ENCODE measurements at places on chromosomes 7 and 10. TPM values are rescaled to one million over a fixed set of nuclear protein-coding genes. Genes with fewer than 3 reads are reported as not detected.

Gene CLDN4
- 1.6 TPM for total RNA-seq

GRCh38 chr10:106973288-106973687 lies 191.2 kb downstream of the SORCS1 start:
- no peaks in the 10 kb centered on the region for H3K4me1 ChIP-seq
- no peak for DNase-seq
- no peak overlapping the region for H3K4me3 ChIP-seq
- no peaks in the 10 kb centered on the region for H3K27me3 ChIP-seq
- H3K27ac ChIP-seq: no peak overlapping the region
- H3K36me3 ChIP-seq: no peaks in the 10 kb centered on the region

- no peaks in the 10 kb centered on the region for H3K36me3 ChIP-seq
- H3K4me3 ChIP-seq: no peak overlapping the region
- H3K27ac ChIP-seq: peak overlapping the region; percentile 91
- H3K27me3 ChIP-seq: no peaks in the 10 kb centered on the region
- H3K4me1 ChIP-seq: no peaks in the 10 kb centered on the region
Measured at GRCh38 chr10:102758240-102758932, 14.6 kb downstream of the WBP1L start.

DNA sequence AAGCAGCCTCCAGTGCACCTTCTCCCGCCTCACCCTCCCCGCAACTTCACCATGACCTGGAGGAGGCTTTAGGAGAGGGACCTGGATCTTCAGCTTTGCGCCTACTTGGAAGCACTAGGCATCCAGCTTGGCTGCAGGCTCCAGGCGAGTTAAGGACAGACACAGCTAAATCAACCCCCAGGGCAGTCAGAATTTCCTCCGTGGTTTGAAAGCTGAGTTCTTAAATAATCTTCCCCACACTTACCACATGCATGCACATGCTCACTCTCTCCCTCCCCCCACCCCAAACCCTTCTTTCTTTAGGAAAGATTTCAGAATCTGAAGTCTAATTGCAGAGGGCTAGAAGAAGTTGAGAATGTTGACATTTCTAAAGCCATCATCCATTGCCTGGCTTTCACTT lies 36.7 kb upstream of the LRRC4 start:
- DNase-seq: no peak
- H3K4me3 ChIP-seq: no peak overlapping the region
- no peaks in the 10 kb centered on the region for H3K4me1 ChIP-seq
- no peaks in the 10 kb centered on the region for H3K27me3 ChIP-seq
- no peak overlapping the region for H3K27ac ChIP-seq

GRCh38 chr10:132592790-132593383 lies 55.3 kb downstream of the INPP5A start:
- H3K36me3 ChIP-seq: no peaks in the 10 kb centered on the region
- no peaks in the 10 kb centered on the region for H3K27me3 ChIP-seq
- no peak overlapping the region for H3K4me3 ChIP-seq
- H3K27ac ChIP-seq: no peak overlapping the region
- H3K4me1 ChIP-seq: no peaks in the 10 kb centered on the region

DNA sequence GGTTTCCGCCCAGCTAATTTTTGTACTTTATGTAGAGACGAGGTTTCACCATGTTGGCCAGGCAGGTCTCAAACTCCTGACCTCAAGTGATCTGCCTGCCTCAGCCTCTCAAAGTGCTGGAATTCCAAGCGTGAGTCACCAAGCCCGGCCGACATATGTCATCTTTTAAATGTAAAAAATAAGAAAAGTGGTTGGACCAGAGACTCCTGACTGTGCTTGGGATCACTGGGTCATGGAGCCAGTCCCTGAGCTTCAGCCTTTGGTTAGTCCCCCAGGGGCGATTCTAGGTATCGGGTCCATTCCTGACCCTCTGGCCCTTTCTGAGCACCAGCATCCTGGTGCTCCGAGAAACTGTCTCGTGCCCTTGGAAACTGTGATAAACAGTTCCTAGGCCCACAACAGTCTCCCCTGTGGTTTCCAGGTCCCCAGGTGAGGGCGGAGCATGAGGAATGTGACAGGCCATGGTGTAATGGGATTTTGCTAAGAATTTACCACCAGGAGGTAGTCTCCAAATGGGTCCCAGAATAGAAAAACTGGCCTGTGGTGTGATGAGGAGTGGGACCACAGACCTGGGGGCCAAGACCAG lies 32.8 kb downstream of the UBTD1 start:
- H3K4me1 ChIP-seq: no peaks in the 10 kb centered on the region
- H3K4me3 ChIP-seq: no peak overlapping the region
- no peak overlapping the region for H3K27ac ChIP-seq

- no peaks in the 10 kb centered on the region for H3K4me1 ChIP-seq
- no peak for DNase-seq
- no peak overlapping the region for H3K4me3 ChIP-seq
- H3K27ac ChIP-seq: no peak overlapping the region
- H3K36me3 ChIP-seq: no peaks in the 10 kb centered on the region
Measured at GRCh38 chr7:155785536-155785935, 26.7 kb downstream of the SHH start.

GRCh38 chr7:116339564-116339963 lies 129.2 kb downstream of the TES start:
- H3K27me3 ChIP-seq: no peaks in the 10 kb centered on the region
- DNase-seq: no peak
- no peaks in the 10 kb centered on the region for H3K36me3 ChIP-seq

GRCh38 chr10:50577681-50578350 lies 45.9 kb downstream of the SGMS1 start:
- H3K36me3 ChIP-seq: no peaks in the 10 kb centered on the region
- H3K27me3 ChIP-seq: no peaks in the 10 kb centered on the region
- DNase-seq: no peak
- no peaks in the 10 kb centered on the region for H3K4me1 ChIP-seq

GRCh38 chr7:11831156-11831735 lies 752 bp downstream of the THSD7A start:
- DNase-seq: no peak
- H3K4me3 ChIP-seq: peak overlapping the region; percentile 41
- no peaks in the 10 kb centered on the region for H3K27me3 ChIP-seq

- no peak overlapping the region for H3K4me3 ChIP-seq
- peak overlapping the region; percentile 5 for H3K27ac ChIP-seq
- no peak for DNase-seq
- H3K27me3 ChIP-seq: no peaks in the 10 kb centered on the region
Measured at GRCh38 chr7:71345117-71345884, 213.4 kb downstream of the GALNT17 start.

DNA sequence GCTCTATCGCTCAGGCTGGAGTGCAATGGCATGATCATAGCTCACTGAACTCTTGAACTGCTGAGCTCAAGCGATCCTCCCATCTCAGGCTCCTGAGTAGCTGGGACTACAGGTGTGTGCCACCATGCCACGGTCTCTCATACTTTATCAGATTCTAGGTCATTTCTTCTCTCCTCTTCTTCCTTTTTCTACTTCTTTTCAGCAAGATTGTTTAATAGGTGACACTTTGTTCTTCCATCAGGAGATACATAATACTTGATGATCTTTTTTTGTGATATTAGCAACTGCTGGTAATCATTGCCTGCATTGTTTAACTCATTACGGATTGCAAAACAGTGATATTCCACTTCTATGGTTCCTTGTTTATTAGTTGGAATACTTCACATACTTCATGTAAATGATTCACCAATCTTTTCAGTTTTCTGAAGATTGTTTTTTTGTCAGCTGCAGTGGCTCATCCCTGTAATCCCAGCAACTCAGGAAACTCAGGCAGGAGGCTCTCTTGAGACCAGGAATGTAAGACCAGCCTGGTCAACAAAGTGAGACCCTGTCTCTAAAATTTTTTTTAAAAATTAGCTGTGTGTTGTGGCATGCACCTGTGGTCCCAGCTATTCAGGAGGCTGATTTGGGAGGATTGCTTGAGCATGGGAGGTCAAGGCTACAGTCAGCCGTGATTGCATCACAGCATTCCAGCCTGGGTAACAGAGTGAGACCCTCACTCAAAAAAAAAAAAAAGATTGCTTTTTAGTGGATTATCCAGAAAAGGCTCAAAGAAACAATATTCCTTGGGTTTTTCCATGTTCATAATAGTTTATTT lies 36.2 kb upstream of the CHST3 start:
- H3K27me3 ChIP-seq: no peaks in the 10 kb centered on the region
- H3K36me3 ChIP-seq: no peaks in the 10 kb centered on the region
- no peak overlapping the region for H3K27ac ChIP-seq
- no peak for DNase-seq

DNA sequence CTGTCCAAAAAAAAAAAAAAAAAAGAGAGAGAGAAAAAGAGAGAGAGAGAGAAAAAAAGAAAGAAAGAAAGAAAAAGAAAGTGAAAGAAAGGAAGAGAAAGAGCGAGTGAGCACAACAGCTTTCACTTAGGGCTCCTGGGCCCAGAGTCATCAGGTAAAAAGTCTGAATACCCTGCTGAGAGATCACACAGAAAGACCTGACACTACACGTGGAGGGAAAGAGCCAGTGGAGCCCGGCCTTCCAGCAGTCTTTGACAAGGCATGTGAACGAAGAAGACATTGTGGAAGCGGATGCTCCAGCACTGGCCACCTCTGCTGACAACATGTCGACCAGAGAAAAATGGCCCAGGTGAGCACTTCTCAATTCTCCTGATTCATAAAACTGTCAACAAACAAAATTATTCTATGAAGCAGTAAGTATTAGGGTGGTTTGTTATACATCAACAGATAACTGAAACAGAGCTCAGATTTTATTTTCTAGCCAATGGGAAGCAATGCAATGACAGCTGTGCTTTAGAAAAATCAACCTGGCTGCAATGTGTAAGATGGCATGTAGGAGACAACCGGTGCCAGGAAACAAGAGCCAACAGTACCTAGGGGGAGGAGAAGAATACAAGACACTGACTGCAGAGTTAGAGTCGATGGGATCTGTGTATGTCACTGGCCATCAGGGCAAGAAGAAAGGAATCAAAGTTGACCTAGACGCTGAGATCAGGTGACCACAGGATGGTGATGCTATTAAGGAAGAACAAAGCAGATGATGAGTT lies 4.4 kb downstream of the RNF216 start:
- H3K4me1 ChIP-seq: no peaks in the 10 kb centered on the region
- no peaks in the 10 kb centered on the region for H3K27me3 ChIP-seq
- H3K36me3 ChIP-seq: no peaks in the 10 kb centered on the region
- H3K27ac ChIP-seq: no peak overlapping the region
- DNase-seq: no peak
